SIG-M5 (cell line): ENCODE measurements at places on chromosomes 11 and 22.

GRCh38 chr11:104024572-104024971, 11.9 kb upstream of the DDI1 start:
- no peak for DNase-seq

DNA sequence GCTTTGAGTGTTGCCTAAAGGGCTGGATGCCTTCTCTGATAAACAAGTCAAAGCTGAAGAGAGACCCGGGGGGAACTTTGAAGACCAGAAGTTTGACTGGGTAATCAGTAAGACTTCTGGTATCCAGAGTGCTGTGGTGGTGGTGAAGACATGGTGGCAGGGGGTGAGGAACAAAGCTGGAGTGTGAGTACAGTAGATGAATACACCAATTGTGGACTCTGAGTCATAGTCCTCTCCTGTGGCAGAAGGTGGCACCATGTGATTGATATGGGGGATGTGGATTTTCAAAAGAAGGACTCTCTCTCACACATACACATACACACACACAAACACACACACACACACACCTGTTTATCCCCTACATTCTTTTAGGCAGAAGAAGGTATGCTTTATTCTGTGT, 12.3 kb downstream of the MS4A6A start:
- no peak for DNase-seq

DNA sequence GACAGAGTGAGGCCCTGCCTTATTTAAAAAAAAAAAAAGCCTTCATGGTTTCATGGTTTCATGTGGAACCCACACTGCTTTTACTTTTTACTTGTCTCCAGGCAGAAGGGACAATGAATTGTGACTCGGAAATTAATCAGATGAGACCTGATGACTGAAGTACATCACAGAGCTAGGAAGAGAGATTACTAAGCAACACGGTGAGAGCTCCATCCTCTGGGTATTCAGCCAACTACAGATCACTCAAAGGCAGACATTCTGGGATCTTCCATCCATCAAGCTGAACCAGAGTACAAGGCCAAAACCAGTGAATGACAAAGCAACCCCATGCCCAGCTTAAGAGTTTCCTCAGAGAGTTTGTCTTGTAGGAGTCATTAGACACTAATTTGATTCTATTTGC, 433.2 kb downstream of the SOX6 start:
- DNase-seq: no peak

DNA sequence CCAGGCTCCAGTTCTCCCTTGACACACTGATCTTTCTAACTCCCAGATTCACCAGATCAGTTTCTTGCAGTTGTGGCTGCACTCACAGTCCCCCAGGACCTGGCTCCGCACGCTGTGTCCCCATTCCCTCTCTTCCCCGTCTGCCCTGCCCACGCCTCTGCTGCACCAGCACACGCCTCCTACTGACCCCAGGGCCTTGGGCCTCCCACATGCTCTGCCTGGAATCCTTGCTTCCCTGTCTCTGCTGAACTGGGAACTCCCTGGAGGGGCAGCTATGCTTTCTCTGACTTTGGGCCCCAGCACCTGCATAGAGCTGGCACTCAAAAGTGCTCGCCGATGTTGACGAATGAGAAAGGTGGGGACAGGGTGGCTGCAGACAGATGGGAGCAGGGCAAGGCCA, 68.9 kb downstream of the MYO7A start:
- no peak for DNase-seq

GRCh38 chr22:19875061-19875530, 20.4 kb upstream of the GNB1L start:
- no peak for DNase-seq

DNA sequence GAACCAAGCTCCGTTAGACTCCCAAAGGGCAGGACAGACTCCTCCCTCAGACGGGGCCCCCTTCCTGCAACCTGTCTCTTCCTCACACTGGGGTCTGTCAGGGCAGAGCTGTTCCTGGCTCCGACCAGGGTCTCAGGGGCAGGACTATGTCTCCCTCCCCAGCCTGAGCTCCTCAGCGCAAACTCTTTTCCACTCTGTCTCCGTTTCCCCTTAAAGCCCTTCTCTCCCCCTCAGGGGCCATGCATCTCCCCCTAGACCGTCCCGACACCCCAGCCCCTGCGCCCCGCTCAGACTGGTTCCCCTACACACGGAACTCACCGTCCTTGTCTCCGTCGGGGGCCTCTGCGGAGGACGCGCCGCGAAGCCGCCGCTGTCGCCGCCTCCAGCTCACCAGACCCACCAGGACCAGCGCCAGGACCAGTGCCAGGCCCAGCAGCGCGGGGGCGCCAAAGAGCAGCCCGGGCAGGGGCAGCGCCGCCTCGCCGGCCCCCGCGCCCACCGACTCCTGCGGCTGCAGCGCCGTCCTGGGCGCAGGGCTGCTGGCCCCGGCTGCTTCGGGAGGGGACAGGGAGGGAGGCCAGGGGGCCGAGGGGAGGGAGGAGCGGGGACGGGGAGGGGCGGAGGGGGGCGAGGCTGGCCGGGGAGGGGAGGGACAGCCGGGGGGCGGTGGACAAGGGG, 684 bp downstream of the TNFRSF13C start:
- DNase-seq: no peak

DNA sequence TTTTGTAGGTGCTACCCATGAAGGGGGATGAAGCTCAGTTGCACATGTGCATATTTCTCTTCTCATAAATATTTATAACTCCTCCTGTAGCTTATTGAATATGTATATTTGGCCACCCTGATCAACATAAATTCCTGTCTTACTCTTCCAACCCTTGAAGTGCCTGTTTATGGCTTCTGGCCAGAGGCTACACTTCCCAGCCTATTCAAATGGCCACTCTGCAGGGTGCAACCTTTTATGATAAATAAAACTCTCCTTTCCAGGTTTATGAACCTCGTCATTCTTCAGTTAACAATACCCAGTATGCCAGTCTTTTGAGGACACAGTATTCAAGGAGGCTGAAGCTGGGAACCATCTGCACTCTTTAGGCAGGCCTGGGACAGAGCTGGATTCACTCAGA, 2.6 kb upstream of the RTL6 start:
- no peak for DNase-seq

- DNase-seq: no peak
Measured at GRCh38 chr11:31798057-31798553, 13.0 kb downstream of the PAX6 start.

DNA sequence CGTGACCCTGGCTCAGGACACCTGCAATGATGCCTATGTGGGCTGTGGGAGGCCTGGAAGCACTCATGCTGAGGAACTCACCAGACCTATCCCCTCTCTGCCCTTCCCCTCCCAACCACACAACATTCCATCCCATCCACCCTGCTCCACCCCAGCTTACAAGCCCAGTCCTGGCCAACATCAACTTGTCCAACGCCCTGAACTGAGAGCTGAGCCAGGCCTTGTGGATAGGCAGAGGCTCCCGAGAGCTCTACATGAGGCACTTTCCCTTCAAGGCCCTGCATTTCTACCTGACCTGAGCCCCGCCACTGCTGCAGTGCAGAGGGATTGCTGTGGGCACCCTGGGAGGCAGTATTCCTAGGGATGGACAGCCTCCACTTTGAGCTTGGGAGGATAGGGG, 112.4 kb downstream of the PDE2A start:
- DNase-seq: no peak

DNA sequence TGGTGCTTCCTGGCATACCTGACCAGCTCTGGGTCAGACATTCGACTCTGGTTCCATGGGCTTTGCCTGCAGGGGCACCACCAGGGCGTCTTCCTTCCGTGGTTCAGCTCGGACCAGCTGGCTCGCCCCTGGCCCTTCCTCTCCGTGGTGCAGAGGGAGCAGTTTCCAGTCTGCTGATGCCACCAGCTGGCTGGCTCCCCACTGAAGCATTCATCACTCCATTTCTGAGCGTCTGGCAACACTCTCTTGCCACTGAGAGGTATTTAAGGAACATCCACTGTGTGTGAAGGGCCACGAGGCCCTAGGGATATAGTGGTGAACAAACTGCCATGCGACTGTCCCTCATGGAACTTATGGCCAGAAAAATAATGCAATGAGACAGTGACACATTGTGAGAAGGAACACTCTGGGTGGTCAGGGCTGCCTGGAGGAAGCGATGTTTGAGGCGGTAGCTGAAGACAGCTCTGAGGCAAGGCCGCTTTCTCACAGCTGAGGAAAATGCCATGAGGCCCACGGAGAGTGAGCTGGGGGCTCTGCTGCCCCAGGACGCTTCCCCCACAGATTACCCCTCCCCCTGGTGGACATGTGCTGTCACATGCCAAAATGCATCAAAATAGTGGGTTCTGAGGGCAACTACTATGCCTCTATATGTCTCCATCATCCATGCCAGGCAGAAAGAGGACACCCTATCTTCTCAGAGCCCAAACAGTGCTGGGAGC, 44.9 kb upstream of the ARFGAP3 start:
- no peak for DNase-seq

DNA sequence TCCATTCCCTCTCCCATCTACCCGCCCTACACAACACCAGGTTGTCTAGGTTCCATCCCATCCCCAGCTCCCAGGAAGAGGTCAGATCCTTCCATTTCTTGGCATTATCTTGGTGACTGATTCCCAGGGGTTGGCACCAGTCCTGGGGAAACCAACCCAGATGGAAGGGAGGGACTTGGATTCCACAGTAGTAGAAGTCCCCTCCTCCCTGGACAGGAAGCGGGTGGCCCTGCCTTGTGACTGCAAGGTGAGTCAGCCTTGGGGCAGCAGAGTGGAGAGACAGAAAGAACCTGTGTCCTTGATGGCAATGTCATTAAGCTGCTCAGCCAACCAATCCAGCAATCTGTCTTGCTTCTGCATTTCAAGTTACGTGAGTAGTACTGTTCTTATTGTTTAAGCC, 26.5 kb downstream of the SYT13 start:
- no peak for DNase-seq

GRCh38 chr11:120197977-120198376, 12.9 kb upstream of the OAF start:
- DNase-seq: no peak

GRCh38 chr22:19720150-19720827, 3.0 kb upstream of the GP1BB start:
- no peak for DNase-seq

GRCh38 chr11:7892059-7892699, 38.9 kb downstream of the OR10A6 start:
- DNase-seq: peak; percentile 12

GRCh38 chr11:84437071-84437980, 1151.2 kb upstream of the CCDC90B start:
- no peak for DNase-seq

DNA sequence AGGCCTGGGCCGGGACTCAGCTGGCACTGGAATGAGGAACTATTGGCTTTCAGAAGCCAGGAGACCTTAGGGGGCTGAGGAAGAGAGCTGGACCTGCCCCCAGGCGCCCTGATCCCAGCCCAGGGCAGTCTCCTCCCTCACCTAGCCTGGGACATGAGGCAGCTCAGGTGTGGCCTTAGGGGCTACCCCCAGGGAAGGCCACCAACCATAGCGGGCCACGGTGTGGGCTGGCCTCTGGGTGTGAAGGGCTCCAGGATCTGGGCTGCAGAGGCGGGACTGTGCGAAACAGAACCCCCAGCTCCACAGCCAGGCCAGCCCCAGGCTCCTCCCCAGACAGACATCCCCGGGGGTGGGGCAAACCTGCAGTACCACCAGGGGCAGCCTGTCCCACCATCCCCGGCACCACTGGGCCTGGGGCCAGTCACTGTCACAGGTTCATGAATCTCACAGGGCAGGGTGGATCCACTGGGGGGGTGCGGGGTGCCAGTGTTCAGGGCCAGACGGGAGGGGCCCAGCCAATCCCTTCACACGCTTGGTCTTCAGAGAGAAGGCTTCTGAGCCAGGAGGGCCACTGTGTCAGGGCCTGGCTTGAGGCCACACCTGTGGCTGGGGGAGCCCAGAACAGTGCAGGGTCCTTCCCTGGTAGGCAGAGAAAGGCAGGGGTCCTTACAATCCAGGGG, 3.5 kb downstream of the PLXNB2 start:
- no peak for DNase-seq

DNA sequence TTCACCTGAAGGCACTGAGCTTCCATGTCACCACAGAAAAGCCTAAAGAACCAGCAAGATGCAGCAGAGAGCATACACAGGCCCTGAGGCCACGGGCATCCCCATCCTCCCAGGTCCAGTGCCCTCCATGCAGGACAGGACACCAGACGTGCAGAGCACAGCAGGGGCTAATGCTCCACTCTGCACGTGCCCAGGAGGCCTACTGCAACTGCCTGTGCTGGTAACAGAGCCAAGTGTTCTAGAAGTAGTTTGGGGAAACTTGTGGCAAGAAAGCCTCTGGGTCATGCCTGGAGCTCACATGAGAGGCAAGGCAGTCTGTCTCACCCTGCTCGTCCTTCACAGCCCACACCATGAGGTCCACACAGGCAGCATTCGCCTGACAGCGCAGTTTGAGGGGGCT, 30.7 kb downstream of the SERPIND1 start:
- DNase-seq: no peak

- DNase-seq: no peak
Measured at GRCh38 chr22:48226026-48227013, 1463.9 kb downstream of the TBC1D22A start.

- DNase-seq: no peak
Measured at GRCh38 chr11:129260750-129261149, 68.6 kb upstream of the ARHGAP32 start.

- no peak for DNase-seq
Measured at GRCh38 chr11:102283116-102283485, 34.2 kb upstream of the BIRC3 start.

DNA sequence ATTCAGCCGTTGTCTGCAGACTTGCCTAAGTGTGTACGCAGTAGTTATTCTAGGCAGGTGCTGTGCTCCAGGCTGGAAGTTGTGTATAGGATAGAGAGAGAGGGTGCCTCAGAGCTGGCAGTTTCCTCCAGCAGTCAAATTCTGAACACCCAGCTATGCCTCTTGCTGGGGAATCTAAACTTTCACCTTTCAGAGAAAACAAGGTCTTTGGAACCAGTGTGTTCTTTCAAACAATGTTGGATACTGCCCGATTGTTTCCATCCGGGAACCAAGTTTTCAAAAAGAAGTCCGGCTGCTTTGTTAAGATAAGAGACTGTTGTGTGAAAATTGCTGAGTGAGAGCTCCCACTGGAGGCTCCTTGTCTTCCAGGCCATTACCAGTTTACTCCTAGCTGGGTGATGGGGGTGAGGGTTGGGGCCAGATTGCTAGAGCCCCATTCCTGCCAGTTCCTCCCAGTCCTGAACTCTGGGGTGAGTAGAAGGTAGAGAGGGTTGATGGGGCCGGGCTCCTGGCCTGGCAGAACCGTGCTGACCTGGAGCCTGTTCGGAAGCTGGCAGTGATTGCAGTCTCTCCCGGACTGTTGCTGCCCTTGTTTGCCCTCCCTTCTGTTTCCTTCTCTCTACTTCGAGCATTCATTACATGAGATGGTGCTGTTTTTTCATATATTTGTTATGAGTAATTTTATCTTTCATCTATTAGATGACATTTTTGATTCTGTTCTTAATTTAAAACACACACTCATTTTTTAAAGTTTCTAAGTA, 150.2 kb downstream of the TEAD1 start:
- no peak for DNase-seq

DNA sequence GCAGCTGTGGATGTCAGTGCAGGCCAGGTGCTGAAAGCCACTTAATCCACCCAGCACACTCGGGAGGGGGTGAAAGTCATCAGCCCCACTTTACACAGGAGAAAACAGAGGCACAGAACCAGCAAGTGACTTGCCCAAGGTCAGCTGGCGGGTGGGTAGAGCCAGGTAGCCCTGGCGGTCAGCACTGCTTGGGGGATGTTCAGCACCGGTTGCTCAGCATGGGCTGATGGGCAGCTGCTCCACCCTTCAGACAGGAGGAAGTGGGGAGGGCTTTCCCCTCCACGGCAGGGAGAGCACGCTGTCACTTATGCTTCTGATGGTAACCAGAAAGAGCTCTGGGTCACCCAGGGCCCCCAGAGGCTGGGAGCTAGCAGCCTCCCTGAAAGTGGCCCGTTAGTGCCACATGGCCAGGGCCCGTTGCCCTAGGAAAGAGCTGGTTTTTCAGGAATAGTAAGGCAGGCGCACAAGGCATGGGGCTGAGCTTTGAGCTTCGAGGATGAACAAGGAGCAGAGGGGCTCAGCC, 417.9 kb downstream of the CTTN start:
- DNase-seq: no peak
